NCI-H524 (cell line): ENCODE measurements at places on chromosomes 2 and 18.
A peak's percentile ranks its signal among the peaks of the same experiment; 100 is the strongest.

DNA sequence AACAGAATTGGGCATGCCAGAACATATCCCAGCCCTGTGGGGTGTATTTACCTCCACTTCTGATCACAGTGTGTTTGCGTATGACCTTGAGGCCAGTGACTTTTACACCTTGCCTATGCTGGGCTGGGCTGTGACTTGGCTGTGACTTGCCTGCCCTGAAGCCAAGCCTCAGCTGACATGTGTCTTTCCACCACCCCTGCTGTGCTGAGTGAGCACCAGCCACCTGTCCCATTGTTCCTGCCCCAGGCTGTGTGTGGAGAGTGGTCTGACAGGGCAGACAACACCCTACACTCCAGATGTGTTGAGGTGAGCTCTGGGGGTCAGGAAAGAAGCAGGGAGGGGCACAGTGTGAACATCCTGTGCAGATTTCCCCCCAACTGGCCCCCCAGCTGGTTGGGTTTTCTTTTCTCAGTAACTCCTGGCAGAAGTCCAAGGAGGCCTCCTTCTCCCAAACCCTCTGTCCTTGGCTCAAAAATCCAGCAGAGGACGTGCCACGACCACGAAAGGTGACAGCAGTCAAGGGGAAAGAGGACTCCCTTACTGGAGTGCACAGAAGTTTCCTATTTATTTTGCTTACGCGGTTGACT is 5.1 kb upstream of the STEAP3 start:
- peak; percentile 98 for DNase-seq

- no peak for DNase-seq
These were observed 250.3 kb downstream of the ERBB4 start for GRCh38 chr2:212288308-212288707.

- no peak for DNase-seq
These were observed 403.1 kb upstream of the TRIB2 start for GRCh38 chr2:12313445-12314126.

- peak; percentile 20 for DNase-seq
These were observed 97.1 kb downstream of the TEX51 start for GRCh38 chr2:126995621-126996377.

DNA sequence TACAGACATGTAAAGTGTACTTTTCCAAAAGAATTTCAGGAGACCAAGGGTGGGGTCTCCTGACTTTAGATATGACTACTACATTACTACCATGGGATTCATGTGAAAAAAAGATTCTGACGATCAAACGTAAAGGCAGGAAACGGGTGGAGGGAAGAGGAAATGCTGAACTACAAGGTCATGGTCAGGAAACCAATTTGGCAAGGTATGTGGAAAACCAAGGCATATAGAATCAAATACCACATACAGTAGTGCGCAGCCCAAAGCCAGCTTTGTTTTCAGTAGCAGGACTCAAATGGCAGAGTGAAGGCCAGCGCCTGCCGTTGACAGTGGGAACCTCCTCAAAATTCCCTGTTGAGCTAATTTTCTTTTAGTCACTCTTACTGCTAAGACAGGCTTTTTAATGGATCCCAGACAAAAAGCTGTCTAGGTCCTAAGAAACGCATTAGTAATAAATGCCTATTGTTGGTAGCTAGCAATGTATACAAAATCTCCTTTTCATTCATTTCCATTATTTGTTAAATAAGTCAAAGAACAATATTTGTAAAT is 57.6 kb upstream of the SERTAD2 start:
- no peak for DNase-seq

GRCh38 chr18:56139372-56139771 is 499.0 kb downstream of the TXNL1 start:
- DNase-seq = no peak

DNA sequence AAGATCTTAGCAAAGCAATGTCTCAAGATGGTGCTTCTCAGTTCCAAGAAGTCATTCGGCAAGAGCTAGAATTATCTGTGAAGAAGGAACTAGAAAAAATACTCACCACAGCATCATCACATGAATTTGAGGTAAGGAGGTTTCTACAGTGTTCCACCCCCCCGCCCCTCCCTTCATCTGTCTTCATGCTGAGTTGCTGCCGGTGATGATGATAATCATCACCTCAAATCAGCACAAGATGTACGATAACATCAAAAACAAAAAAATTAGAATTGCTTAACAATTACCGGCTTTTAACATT is 14.6 kb downstream of the UGP2 start:
- no peak for DNase-seq

DNA sequence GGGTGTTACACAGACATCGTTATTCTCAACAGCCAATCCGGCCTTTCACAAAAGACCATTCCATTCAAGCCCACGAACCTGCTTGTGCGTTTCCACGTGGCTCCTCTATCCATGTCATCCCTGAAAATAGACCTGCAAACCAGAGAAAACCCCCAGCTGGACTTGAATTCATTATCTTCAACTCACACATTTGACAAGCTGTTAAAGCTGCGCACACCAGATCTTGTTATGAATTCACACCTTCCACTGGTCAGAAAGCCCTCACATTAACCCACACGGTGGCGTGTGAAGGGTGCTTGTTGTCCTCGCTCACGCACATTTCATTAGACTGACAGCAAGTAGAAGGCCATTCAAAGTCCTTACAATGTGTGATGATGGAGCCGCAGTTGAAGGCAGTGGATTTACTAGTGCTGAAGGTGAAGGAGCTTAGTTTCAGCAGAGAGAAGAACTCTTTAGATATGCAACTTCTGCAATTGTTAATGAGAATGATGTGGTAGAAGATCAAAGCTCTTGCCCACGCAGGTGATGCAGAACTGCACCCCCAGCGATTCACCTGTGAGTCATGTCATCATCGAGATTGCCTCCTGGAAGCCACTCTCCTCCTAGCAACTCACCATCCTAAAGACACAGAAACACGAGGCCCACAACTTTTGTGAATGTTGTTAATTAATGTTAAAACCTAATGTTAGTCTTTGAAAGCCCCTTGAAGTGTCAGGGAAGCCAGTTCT is 224.8 kb upstream of the SOX11 start:
- no peak for DNase-seq

DNA sequence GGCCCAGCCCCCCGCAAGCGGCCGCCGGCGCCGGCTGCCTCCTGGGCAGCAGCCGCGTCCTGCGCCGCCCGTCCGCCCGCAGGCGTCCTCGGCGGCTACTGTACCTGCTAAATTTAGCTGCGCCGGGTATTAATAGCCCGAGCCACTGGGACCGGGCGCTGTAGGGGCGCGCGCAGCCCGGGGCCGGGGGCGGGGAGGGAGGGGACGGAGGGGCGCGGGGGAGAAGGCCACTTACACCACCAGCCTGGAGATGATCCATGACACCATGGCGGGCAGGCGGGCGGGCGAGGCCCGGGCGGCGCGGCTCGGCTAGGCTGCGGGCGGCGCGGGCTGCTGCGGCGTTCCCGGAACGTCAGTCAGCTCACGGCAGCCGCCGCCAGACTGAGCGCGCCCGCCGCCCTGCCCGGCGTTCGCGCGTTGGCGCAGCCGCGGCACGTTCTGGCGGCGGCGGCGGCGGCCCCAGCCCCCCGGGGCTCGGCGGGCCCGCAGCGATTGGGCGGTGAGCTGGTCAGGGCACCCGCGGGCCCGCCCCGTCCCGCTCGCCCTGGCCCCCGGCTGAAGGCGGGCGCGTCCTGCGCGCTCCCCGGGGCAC is at the start of gene REEP1:
REEP1 (minus strand) TSS at position 383 of the 592 bp plus-strand sequence; CDS start at position 267, 116 bp downstream.
- no peak for DNase-seq
